A673 (cell line): ENCODE measurements at places on chromosomes 6 and 20. TPM values are rescaled to one million over a fixed set of nuclear protein-coding genes. Genes with fewer than 3 reads are reported as not detected.

The PCSK2 gene
- 238 and 245 TPM in 2 replicates for total RNA-seq

The FLOT1 gene
- total RNA-seq: 116 and 120 TPM in 2 replicates

The MLN gene
- not detected in 2 replicates for total RNA-seq

- no peaks in the 10 kb centered on the region for H3K27me3 ChIP-seq
- H3K27ac ChIP-seq: peak overlapping the region; percentile 19
- H3K4me3 ChIP-seq: no peak overlapping the region
- H3K36me3 ChIP-seq: peaks cover 3% of the 10 kb centered on the region
These were observed 156.3 kb downstream of the ARID1B start for GRCh38 chr6:156933201-156934068.

GRCh38 chr20:23493172-23493772 lies 2.4 kb downstream of the CST8 start:
- H3K27ac ChIP-seq: no peak overlapping the region
- H3K36me3 ChIP-seq: no peaks in the 10 kb centered on the region
- H3K27me3 ChIP-seq: no peaks in the 10 kb centered on the region
- no peak overlapping the region for H3K4me3 ChIP-seq
- H3K4me1 ChIP-seq: no peaks in the 10 kb centered on the region

DNA sequence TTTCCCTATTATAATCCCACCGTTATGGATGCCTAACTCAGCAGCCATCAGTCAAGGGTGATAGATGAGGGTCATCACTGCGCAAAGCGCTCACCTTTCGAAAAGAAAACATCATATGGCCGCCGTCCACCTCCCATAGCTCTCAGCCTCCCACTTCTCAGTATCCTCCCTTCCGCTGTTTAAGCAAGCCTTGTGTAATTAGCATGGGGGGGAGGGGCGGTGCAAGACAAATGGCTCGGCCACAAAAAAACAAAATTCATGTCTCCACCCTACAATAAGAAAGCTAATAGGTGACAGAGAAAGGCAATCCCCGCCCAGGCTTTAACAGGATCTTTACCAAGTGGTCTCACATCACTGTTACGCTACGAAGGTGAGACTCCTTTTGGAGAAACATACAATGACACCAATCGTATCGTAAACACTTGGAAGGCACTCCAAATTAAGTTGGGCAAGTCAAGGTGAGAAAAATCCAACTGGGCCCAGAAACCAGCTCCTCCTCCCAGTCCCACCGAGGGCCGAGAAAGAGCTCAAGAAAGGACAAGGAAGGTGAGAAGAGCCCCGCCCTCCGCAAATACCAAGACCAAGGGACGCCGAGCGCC lies 645 bp downstream of the DDX39B start:
- DNase-seq: peak; percentile 66
- H3K4me1 ChIP-seq: peaks cover 16% of the 10 kb centered on the region
- no peaks in the 10 kb centered on the region for H3K27me3 ChIP-seq
- H3K4me3 ChIP-seq: peak overlapping the region; percentile 87
- H3K36me3 ChIP-seq: peaks cover 46% of the 10 kb centered on the region
